HFF-Myc (cell line): ENCODE measurements at places on chromosomes 3 and 15.

- DNase-seq = no peak
Measured at GRCh38 chr15:34841262-34841725, 45.9 kb upstream of the ACTC1 start.

- DNase-seq = no peak
Measured at GRCh38 chr3:42612217-42612616, 11.7 kb downstream of the NKTR start.

- peak; percentile 22 for DNase-seq
Measured at GRCh38 chr15:32982001-32982400, 212.5 kb downstream of the FMN1 start.

GRCh38 chr3:157135671-157136396 is 24.1 kb downstream of the CCNL1 start:
- no peak for DNase-seq

GRCh38 chr3:192229866-192230265 is 497.5 kb downstream of the FGF12 start:
- no peak for DNase-seq

DNA sequence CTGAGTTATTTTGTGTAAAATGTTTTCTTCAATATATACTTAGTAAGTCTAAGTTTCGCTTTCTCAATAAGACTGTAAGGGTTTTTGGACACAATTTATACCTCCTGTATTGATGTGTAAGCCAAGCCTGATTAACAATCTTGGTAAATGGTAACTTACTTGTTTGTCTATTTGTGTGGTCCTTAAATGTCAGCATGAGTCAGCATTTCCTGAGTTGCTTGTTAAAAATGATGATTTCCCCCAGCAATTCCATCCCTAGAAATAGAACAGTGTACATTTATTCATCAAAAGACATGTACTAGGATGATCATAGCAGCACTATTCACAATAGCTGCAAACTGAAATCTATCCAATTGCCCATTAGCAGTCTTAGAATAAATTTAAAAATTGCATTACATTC is 53.4 kb upstream of the LRIG1 start:
- DNase-seq = no peak

DNA sequence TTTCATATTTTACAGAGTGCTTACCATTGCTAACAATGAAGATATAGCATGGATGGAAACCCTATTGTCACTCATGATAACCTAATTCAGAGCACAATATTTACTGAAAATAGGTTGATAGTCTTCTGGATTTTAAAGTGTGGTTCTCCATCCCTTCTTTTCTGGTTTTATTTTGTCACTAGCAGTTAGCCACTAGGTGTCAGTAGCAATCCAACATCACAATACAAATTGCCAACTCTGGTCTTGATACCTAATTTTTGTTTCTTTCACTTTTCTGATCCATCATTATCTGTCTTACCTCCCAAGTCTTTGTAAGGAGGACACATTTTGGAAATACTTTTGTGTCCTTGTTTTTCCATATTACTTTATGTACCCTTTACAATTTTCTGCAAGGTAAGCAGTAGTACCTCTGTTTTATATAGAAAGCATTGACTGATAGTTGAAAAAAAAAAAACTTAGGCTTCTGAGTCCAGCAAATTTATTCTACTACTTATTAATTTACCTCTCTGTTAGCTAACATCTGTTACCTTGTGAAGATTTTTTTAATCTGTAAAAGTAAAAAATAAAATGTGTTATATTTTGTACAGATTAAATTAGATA is 28.3 kb upstream of the CRYBG3 start:
- peak; percentile 17 for DNase-seq

DNA sequence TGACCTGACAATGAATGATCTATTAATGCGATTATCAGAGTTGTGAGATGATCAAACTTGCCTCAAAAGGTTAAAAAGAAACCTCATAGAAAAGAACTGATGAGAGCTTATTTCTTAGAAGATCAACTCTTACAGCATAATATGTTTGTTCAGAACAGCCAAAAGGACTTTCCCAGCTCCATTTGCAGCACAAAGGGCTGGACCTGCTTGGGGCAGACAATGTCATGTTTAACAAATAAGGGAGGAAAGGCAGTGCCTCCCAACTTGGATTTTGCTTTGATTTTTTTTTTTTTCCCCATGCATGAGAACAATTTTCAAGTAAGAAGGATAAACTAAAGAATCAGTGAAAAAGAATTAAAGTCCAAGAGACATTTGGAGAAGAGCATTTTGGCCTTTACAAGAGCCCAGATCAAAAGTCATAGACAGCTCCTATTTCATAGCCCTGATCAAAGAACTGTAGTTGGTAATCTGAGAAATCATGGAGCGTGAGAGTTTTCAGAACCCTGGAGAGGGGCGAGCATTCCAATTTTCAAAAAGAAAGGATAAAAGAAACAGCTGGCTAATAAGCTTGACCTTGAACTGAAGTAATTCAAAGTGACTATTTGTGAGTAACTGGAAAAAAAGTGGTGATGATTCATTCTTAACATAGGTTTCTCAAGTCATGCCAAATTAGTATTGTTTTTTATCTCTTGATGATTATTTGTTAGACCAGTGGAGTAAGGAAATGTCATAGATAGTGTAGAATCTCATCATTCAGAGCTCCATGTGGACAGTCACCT is 136.0 kb upstream of the CFAP20DC start:
- DNase-seq = peak; percentile 9

DNA sequence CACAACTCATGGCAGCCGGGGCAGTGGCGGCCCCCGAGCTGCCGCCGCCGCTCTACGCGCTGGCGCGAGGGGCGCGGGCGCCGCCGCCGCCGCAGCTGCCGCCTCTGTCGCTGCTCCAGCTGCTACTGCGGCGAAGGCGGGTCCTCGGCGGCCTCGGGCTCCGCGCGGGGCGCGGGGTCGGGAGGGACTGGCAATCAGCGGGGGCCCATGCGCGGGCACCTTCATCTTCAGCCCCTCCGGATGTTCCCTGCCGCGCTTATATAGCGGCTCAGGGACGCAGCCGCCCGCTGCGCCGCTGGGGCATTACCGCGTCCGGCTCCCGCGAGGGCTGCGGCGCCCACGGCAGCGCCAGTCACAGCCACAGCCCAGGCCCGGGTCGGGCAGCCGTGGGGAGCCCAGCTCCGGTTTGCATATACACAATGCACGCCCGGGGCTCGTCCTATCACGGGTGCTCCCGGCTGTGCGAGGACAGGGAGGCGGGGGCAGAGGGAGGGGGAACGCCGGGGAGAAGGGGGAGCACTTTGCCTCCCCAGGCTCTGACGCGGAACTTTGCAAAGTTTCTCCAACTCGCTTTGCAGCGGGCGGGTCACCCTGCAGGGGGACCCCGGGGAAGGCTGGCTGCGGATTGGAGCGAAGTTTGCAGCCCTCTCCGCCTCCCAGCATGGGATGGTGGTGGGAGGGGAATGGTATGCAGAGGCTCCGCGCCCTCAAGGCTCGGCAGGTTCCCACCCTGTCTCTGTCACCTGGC is at the start of gene VGLL3:
Gene VGLL3 (minus strand): TSS at position 416 of the 748 bp plus-strand sequence. CDS start 406 bp downstream, at position 10.
- DNase-seq = peak; percentile 43

- no peak for DNase-seq
Measured at GRCh38 chr3:184737641-184738505, 26.0 kb upstream of the MAGEF1 start.

GRCh38 chr3:161559177-161559998 is 62.8 kb downstream of the OTOL1 start:
- no peak for DNase-seq

- no peak for DNase-seq
Measured at GRCh38 chr3:195263193-195263924, 7.6 kb downstream of the XXYLT1 start.

GRCh38 chr15:80887148-80887547 is 102.5 kb downstream of the MESD start:
- no peak for DNase-seq

GRCh38 chr15:80816049-80816653 is 37.0 kb downstream of the CEMIP start:
- DNase-seq = no peak

- no peak for DNase-seq
Measured at GRCh38 chr15:76440441-76440840, 103.9 kb downstream of the ISL2 start.

DNA sequence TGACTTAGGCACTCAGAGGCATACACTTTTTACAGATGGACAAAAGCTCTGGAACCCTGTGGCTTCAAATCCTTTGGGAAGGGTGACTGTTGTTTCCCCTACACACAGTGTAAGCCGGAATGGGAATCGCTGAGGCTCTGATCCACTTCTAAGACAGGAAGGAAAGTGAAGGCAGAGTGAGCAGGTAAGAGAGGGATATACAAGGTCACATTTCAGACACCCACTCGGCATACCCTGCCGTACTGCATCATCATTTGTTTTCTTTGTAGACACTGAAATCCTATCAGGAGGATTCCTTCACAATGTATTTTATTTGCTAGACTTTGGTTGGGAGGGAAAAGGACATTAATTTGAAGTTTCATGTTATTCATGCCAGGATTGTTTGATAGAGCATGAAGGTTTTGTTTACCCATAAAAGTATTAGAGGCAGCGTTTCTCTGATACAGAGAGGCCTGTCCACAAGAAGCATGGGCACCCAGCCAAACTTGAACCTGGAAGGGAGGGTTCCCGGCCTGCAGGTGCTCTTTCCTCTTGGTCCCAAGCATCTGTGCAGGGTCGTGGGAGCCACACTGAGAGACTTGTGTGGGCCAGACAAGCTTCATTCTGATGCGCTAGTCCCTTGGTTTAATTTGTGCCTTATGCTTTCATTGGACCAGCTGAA is 21.9 kb upstream of the POLR2M start:
- DNase-seq = no peak

DNA sequence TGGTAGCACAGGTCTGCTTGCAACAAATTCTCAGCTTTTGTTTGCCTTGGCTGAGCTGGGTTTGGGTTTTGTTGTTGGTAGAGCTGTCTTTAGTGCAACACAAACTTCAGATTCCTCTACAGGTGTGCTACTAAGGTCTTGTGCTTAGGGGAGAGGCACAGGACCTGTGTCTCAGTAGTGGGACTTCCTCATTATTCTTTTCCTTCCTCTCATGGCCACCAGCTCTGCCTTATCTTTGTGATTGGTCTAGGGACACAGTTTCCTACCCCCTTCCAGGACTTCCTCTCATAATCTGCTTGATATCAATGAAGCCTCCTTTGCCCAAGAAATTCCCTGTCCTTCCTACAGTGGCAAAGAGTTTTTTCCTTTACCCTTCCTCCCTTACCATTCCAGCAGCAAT is 24.9 kb upstream of the DNAAF4 start:
- DNase-seq = no peak

- peak; percentile 70 for DNase-seq
Measured at GRCh38 chr3:105598042-105598796, 231.5 kb downstream of the ALCAM start.

GRCh38 chr3:82595530-82595929 is 834.1 kb upstream of the GBE1 start:
- no peak for DNase-seq

DNA sequence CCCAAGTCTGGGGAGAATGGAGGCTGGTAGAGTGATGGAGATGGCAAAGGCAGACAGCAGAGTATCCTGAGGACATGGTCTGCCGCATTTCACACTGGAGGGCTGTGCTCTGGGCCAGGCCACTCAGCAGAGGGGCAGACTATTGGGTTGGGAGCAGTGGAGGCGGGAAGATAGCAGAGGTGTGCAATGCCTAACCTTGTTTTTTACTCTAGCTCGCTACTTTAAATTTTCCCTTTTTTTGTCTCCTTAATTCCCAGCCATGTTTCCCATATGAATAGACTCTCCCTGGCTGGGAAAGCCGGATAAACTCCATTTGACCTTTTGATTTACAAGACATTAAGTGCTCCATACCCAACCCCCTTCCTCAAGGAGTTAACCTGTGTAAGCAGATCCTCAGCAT is 33.5 kb upstream of the ST6GAL1 start:
- DNase-seq = no peak

DNA sequence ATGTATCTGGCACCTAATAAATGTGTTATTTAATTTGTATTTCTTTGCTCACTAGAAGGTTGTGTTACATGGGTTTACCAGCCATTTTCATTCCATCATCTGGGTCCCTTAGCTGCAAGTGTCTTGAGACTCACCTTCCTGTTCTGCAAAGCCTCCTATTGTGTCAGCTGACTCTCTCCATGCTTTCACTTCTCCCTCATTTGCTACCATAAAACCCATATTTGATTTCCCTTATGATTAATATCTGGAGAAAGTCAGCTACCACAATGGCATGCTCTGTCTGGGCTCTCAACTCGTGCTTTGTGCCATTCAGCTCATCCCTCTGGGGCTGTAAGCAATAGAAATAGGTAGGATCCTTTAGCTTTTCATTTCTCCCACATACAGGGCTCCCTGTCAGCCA is 79.5 kb upstream of the EIF1B start:
- DNase-seq = no peak

- no peak for DNase-seq
Measured at GRCh38 chr15:67831363-67831762, 6.1 kb downstream of the SKOR1 start.

DNA sequence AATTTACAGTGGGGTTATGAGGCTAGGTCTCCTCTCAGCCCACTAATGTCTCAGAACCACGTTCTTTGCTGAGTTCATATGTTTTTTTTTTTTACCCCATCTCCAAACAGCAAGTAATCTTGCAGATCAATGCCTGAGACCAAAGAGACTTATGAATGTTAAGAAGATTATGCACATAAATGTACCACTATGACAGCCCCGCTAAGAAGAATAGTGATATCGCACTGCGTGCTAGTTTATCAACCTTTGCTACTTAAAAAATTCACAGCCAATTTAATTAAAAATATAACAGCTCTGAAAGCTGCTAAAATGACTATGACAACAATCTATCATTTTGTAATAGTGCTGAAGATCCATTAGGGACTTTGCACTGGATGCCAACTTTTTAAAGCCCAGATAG is 739.0 kb upstream of the CFAP20DC start:
- DNase-seq = no peak

DNA sequence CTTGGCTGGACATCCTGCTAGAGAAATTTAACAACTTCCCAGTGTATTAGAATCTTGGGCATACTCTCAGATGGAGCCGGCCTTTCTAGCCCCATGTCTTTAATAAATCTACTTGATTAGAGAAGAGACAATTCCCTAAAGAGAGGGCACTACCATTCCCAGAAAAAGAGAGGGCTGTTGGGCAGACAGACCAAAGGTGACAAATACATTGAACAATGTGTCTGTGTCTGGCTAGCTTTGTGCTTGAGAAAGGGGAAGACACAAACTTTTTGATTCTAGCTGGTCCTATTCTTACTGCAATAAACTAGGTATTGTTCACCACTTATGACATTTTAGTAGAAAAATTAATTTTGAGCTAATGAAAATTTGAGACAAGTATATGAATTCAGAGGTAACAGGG is 57.7 kb downstream of the DUT start:
- DNase-seq = no peak

DNA sequence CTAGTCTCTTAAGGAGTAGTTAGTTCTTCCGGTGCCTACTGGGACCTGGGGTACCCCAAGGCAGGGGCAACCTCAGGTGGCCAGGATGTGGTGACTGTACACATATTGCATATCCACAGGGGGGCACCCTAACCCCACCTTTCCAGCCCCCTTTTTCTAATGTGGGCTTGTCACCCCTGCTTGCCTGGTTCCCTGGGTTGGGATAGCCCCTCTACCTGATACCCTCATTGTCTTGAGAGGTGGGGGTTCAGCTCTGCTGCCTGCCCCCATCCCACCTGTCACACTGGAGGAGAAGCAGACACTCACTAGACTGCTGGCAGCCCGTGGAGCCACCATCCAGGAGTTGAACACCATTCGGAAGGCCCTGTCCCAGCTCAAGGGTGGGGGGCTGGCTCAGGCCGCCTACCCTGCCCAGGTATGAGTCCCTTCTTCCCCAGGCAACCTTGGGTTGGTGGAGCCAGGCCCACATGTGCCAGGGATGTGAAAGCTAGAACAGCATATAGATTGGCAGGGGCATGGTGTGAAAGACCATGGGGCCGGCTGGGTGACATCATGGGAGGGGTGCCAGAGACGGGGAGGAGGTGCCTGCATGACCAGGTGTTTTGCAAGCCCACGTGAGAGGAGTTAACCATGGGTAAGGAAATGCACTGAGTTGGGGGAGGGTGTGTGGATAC is 4.0 kb downstream of the GLYCTK start:
- DNase-seq = no peak
